ENCODE measurements at places on chromosomes 6 and 20.

DNA sequence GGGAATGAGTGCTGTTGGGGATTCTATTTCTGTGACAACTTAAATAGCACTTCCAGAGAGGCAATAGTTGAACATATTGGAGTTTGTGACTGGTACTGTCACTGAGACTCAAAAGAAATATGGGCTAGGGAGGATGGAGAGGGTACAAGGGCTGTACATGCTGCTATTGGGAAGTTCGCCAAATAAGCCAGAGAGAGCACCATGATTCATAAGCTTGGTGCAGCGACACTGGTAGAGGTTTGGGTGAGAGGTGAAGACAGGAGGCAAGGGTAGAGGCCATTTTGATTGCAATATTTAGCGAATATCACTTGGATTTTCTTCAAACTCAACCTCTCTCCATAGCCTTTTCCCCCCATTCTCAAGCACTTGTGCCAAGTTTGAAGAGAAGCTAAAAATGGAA, 214.3 kb downstream of the OGFRL1 start:
- DNase-seq = no peak

DNA sequence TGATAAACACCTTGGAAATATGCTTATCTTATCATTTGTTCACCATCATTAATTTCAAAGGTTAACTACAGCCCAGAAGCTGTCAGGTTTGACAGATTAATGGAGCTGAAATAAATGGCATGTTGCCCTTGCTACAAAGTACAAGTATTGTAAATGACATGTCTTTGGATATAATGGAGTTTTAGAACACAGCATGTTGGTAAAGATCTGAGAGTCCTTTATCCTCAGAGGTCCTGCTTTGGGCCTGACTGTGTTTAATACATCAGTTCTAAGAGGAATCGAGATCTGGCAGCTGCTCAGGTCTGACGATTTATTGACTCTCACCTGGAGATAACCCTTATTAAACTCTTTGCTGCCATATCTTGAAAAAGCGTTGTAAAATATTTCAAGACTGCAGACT, 222.7 kb upstream of the OPRM1 start:
- no peak for DNase-seq

DNA sequence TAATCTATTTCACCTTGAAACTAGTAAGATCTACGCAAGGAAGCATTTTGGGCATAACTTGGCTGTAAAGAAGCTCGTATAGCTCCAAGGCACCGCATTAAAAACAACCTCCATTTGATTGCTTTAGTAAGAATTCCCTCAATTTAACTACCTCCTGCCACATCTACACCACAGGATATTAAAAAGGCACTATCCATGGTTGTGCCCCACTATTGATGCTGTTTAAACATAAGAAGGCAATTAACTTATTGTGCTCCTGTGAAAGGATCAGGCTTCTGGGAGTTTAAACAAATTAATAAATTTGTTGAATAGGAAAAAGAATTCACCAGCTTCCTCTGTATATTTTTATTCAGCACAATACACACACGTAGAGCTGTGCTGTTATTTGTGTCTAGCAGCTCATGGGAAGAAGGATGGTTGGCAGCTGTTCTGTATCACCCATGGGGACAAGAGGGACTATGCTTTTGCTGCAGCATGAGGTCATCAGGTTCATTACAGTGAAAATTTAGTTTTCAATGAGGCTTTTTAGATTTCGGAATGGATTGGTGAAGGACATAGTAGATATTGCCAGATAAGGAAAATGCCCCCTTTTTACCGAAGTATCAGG, 513.3 kb downstream of the HAO1 start:
- no peak for DNase-seq

- DNase-seq = no peak
Observed at GRCh38 chr6:84059082-84059481, 25.5 kb downstream of the MRAP2 start.

GRCh38 chr6:7148100-7148822, 40.5 kb downstream of the RREB1 start:
- DNase-seq = no peak

GRCh38 chr20:49794336-49795134, 18.1 kb upstream of the SLC9A8 start:
- no peak for DNase-seq

- DNase-seq = no peak
Observed at GRCh38 chr20:57478176-57478575, 46.8 kb downstream of the CTCFL start.

DNA sequence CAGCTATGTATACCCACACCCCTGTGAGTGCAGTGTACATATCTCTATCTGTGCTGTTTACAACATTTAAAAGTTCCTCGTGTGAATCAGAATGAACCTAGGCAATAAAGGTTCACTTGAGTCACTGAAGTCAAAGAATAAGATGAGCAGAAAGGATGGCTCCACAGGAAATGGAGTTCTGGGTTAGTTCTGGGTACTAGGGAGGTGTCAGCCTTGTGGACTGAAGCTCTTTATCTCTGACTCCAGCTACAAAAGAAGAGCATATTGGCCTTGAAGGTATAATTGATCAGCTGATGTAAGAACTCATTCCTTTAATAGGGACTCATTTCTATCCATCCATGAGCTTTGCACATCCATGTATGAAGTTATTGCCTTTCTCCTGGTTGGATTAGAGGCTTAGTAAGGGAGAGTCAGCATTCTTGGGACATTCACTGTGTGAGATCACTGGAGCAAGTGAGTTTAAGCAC, 73.9 kb upstream of the BACH2 start:
- DNase-seq = no peak

GRCh38 chr20:12264711-12265110, 347.0 kb downstream of the BTBD3 start:
- DNase-seq = no peak

- no peak for DNase-seq
Observed at GRCh38 chr6:6331946-6332601, 11.6 kb upstream of the F13A1 start.

- DNase-seq = no peak
Observed at GRCh38 chr20:24646321-24646720, 176.9 kb downstream of the SYNDIG1 start.

DNA sequence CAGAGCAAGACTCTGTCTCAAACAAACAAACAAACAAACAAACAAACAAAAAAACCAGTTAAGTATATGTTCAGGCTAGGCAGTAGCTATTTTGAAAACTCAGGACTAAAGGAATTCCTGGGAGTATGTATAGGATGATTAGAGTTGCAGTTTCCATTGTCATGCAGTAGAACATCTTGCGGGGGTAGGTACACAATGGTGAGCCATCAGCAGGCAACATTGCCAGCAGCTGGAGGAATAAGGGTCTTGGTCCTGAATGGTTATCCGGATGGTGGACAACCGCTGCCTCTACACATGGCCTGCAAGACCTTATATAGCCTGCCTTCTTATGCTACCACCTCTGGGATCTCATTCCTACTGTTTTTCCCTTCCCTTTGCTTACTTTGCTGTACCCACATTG, 297.5 kb downstream of the SOX4 start:
- DNase-seq = no peak

DNA sequence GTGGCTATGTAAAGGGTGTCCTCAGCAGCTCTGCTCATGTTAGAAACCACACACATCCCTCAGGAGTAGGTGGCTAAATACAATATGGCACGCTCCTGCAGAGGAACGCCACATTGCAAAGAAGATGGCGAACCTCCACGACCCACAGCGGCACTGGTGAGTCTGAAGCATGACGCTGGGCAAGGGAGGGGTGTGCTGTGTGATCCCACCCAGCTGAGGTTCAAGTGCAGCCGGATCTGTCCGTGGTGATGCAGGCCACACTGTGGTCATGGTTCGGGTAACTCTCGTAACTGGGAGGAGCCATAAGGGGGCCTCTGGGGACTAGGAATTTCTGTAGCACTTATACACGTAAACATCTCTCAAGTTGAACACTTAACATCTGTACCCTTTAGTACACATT, 23.4 kb upstream of the APMAP start:
- DNase-seq = no peak

DNA sequence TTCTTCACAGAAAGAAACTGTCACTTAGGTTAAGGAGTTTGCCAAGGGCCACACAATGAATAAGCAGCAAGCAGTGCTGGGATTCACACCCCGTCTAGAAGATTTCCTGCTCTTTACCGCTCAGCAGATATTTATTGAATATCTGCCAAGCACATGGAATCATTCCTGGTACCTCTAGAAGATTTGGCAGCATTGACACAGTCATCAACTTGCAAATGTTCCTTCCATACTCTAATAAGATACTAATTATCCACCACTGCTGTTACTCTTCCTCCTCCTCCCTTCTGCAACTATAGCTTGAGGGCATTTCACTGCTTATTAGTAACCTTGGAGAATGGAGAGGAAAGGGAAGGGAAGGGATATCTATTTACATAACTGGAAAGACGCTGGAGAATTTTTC, 13.0 kb downstream of the MOXD1 start:
- DNase-seq = no peak

GRCh38 chr6:143419526-143419925, 31.0 kb downstream of the ADAT2 start:
- DNase-seq = no peak
